ENCODE measurements at places on chromosomes 1 and 21. TPM values are rescaled to one million over a fixed set of nuclear protein-coding genes. Genes with fewer than 3 reads are reported as not detected.

The ANGPTL3 gene
- not detected for total RNA-seq

The ATP1A4 gene
- total RNA-seq: not detected

The DYNLT5 gene
- 0.27 TPM for total RNA-seq

The IRF6 gene
- 20.8 TPM for total RNA-seq

The LRRC8C gene
- 58.8 TPM for total RNA-seq

The PTPN7 gene
- total RNA-seq: 0.27 TPM

The HES2 gene
- 32.6 TPM for total RNA-seq

The SELL gene
- total RNA-seq: 3.6 TPM

The DENND2C gene
- 0.86 TPM for total RNA-seq

Measured in thoracic aorta endothelial cell (primary cell).